Activated CD4-positive, alpha-beta T cell treated with anti-CD3 and anti-CD28 coated beads, Interleukin-2, amount 50 U/mL, for 16 hours (primary cell): ENCODE measurements at places on chromosomes 7 and 10.

DNA sequence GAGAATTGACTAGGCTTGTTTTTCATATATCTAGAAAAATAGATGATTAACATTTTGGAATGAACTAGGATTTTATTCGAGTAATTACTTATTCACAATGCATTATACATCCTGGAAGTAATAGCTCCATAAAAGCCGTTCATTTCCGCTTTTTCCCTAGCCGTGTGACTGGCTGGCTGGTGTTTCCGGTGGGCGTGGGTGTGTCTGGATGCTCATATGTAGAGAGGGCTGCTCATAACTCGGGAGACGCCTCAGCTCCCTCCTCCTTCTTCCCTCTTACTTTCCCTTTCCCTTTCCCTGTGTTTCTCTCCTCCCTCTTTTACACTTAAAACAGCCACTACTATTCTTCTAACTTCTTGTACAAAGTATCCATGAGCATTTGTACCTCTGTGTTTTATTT lies 187.7 kb upstream of the VSTM2A start:
- no peak for DNase-seq

- DNase-seq, result no peak
Observed at GRCh38 chr7:130593033-130593432, 75.5 kb downstream of the COPG2 start.

- DNase-seq, result no peak
Observed at GRCh38 chr7:68678196-68678595, 920.1 kb upstream of the AUTS2 start.

DNA sequence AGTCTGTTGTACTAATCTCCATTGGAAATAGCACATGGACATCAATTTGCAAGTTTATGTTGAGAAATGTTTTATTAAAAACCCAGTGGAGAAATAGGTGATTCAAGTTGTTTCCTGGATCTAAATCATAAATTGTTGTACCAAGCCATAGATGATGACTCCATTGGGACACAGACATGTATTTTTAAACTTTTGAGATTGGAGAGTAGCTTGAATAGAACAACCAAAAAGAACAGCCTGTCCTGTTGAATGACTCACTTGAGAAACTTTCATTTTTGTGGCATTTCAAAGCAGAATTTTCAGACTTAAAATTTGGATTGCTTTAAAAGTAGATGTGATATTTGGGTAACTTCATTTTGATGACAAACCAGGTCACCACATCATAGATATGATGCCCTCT lies 197.5 kb downstream of the GPAM start:
- DNase-seq, result no peak

DNA sequence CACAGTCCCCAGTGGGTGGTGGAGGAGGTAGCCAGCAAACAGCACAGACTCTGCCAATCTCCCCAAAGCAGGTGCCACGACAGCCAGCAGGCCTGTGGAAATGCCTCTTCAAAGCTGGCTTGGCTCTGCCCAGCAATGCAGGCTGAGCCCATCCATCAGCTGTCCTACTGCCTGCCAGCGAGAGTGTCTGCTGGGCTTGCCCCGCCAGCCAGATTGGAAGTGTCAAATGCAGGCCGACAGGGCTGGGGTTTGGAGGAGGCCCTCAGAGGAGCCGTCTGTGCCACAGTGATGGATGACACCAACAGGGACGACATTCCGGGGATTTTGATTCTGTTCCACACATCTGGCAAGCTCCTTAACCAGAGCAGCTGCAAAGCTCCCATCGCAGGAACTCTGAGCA lies 16.7 kb downstream of the HABP2 start:
- no peak for DNase-seq

DNA sequence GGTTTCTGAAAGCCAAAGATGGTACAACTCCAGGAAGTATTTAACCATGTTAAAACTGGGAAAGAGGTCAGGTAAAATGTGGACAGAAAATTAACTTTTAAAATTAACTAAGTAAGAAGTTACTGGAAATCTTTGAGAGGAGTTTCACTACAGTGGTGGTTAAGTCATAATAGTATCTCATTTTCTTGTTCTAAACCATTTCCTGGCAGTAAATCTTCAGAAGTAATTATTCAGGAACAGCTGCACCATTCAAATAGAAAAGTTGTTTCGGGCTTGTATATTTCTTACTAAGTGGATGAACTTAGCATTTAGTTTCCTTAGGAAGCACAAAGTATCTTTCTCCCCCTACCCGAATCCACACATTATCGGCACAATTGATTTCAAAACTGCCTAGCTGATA lies 27.1 kb downstream of the COPG2 start:
- DNase-seq, result peak; percentile 50

DNA sequence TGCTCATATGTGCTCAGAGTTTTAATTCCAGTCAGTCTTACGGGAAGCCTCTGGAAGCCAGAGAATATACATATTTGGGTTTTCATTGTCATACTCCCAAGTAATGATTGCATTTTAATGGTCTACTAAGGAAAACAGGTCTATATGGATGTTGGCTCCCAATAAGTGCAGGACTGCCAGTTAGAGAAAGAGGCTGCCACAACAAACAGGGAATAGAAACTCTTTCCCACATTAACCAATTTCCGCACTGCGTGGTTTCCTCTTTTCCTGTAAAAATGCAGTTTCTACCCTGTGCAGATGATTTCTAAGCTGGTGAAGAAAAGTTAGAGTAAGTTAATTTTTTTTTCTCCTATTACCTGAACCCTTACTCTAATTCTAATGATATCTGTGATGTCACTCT lies 78.2 kb downstream of the CCSER2 start:
- no peak for DNase-seq

GRCh38 chr10:6401558-6402348 lies 178.3 kb downstream of the PRKCQ start:
- DNase-seq, result peak; percentile 76

- DNase-seq, result no peak
Observed at GRCh38 chr7:19762631-19763030, 10.8 kb downstream of the TMEM196 start.

GRCh38 chr10:103699611-103700435 lies 155.6 kb downstream of the SH3PXD2A start:
- no peak for DNase-seq

GRCh38 chr10:103080891-103081581 lies 112.0 kb downstream of the NT5C2 start:
- no peak for DNase-seq

- no peak for DNase-seq
Observed at GRCh38 chr7:79454361-79454960, 994 bp upstream of the MAGI2 start.

DNA sequence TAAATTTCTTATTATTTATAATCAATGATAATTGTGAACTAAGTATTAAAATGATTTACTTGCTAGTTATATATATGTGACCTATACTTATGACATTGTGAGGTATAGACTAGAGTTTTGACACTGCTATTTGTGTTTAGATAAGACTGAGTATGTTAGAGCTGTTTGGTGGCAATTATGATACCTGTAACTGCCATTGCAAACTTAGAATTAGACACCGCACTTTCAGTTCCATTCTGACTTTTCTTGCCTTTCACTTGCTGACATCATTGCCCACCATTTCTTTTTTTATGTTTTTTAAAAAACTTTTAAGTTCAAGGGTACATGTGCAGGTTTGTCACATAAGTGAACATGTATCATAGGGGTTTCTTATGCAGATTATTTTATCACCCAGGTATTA lies 214.5 kb downstream of the MBL2 start:
- DNase-seq, result no peak

DNA sequence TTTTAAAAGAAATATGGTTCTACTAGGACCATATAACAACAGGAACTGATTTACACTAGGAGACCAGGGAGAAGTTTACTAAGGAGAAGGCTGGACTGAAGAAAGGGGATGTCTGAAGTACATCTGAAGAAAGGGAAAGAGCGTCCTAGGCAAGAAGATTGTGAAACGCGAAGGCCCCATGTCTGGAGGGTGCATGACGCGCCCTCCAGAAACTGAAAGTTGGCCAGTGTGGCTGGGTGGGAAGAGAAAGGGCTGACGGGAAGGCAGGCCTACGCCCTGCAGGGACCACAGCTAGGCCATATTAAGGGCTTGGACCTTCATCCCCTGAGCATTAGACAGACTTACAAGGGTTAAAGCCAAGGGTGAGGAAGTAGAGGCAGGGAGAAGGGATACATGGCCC lies 158.0 kb downstream of the TRIL start:
- DNase-seq, result no peak

DNA sequence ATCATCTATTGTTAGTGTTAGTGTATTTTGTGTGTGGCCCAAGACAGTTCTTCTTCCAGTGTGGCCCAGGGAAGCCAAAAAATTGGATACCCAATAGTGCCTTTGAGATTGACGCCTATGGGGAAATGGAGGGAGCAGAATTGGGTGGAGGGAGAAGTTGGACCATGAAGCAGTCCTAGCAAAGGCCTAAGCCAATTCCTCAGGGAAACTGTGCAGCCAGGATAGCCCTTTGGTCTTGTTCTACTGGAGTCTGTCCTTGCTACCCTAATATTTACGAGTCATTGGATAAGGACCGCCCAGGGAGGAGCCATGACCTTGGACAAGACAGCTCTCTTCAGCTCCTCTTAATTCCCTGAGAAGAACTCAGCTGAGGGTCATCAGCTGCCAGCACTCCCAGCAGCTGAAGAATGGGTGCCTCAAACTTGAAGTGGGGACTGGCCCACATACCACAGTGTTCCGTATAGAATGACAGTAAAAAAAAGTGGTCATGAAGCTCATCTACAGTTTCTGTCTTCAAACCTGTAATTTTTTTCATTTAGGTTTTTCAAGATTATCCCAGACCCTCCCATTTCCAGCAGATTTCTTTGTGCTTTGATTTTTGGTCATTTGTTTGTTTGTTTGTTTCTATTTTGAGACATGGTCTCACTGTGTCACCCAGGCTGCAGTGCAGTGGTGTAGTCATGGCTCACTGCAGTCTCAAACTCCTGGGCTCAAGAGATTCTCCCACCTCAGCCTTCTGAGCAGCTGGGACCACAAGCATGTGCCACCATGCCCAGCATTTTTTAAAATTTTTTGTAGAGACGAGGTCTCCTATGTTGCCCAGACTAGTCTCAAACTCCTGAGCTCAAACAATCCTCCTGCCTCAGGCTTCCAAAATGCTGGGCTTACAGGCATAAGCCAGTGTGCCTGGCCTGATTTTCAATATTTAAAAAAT lies 81.2 kb downstream of the C1GALT1 start:
- no peak for DNase-seq

- no peak for DNase-seq
Observed at GRCh38 chr7:155869784-155870076, 57.5 kb upstream of the SHH start.

- no peak for DNase-seq
Observed at GRCh38 chr7:34117573-34117972, 212.2 kb downstream of the BMPER start.
